ENCODE measurements at places on chromosomes 4 and X.

- DNase-seq, result no peak
These were observed 45.4 kb downstream of the PTTG2 start for GRCh38 chr4:38005637-38006036.

DNA sequence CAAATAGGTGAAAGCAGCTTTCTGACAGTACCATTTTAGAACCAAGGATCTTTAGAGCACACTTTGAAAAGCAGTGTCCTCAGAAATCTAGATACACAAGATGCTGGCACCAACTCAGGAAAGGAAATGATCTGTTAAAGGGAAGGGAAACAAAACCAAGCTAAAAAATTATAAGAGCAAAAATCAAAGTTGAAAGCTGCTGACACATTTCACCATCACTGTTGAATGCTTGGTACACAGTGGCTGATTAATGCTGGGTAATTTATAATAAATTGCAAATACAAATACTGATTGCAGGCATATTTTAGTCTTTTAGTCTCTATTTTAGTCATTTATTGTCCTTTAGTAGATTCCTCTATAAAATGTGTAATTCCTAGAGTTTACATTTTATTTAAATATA lies 1540.1 kb upstream of the PCDH10 start:
- no peak for DNase-seq

DNA sequence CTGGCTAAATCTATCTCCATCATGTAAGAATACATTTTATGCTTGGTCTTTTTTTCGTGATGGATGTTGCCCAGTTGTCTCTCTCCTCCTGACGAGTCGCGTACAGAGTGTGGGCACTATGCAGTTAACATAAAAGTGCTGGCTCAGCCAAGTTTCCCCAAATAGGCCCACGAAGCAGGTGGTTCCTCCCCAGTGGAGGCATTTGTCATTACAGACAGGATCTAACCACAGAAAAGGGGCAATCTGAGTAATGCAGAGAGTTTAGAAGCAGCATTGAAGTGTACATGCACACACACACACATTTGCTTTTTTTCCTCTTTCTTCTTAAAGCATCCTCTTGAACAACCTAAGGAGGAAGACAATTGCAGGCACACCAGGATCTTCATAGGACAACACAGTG lies 188.7 kb upstream of the VCX start:
- DNase-seq, result no peak

GRCh38 chr4:17556498-17556897 lies 20.5 kb upstream of the LAP3 start:
- DNase-seq, result no peak

DNA sequence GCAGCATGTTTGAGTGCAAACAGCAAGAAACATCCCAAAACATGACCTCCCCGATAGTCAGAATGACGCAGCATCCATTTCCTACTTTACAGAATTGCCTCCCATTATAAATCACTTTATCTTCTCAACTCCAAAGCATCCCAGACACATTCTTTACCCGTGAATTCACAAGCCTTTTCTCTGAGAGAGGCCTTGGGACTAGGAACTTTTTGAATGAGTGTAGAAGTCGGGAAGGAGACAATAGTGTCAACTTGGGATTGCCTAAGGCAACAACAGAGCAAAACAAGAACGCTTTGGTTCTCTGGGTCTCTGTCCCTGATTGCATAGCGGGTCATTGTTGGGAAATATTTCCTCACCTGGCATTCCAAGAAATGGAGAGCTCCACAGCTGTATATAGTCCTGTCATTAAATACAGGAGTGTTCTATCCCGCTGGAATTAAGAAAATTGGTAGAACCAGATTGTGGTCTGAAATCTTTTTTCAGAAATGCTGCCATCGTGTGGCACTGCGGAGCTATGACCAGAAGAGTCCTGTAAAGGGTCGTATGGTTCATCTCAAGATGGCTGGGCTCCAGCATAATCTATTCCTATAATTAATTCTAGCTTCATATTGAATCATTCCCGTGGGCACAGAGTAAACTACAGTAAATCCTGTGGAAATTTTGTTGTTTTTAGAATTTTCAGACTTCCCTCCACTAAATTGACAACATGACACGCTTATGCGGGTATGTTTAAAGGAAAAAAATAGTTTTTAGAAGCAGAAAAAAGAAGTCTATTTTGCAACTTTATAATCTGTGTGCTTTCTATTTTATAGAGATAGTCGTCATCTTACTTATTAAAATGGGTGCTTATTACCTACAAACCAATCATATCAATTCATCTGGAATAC lies 2.0 kb upstream of the SPP1 start:
- DNase-seq, result peak; percentile 46

- no peak for DNase-seq
These were observed 221.9 kb downstream of the PDGFC start for GRCh38 chr4:156749426-156750403.

GRCh38 chrX:33831211-33831610 lies 300.9 kb downstream of the FAM47A start:
- DNase-seq, result no peak

- no peak for DNase-seq
These were observed 135.5 kb downstream of the ARHGAP24 start for GRCh38 chr4:85610450-85610849.

DNA sequence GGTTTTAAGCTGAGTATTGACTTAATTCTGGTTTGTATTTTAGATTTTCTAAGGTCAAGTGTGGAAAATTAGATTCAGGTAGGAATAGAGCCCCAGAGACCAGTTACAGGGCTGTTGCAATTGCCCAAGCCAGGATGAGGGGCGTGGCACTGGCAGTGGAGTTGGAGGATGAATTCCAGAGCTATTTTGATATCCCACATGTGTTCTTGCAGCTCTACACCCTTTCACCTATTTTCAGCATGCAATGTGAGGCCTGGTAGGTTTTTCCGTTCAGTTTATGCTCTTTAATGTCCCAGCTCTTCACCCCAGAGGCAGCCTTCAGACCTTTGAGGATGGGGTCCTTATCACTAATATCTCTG lies 17.9 kb upstream of the OGT start:
- no peak for DNase-seq

GRCh38 chrX:154458116-154458953 lies at the start of gene PLXNA3:
TSS of gene PLXNA3 (plus strand) at chrX:154458281. CDS start at chrX:154460184, 1,903 bp downstream.
- peak; percentile 44 for DNase-seq

DNA sequence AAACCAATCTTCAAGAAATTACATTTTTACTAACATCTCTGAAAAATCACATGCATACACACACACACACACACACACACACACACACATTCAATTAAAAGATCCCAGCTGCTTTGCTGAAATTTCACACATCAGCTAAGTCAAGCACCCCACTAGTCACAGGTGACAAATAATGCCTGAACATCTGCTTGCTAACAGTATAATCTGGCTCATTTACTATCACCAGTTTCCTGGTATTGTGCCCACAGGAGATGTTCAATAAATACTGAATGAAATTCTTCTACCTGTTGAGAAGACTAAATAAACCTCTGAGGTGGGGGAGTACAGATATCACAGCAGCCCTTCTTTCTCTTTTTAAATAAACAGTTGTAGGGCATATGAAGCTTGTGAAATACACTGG lies 994.0 kb downstream of the ARAP2 start:
- no peak for DNase-seq

- DNase-seq, result no peak
These were observed 98.0 kb downstream of the CDS1 start for GRCh38 chr4:84680956-84681355.

- no peak for DNase-seq
These were observed 138.4 kb downstream of the PARM1 start for GRCh38 chr4:75071317-75071716.

- DNase-seq, result peak; percentile 7
These were observed 393 bp downstream of the SH3KBP1 start for GRCh38 chrX:19886883-19887531.

GRCh38 chrX:87661761-87662160 lies 144.2 kb downstream of the KLHL4 start:
- no peak for DNase-seq

DNA sequence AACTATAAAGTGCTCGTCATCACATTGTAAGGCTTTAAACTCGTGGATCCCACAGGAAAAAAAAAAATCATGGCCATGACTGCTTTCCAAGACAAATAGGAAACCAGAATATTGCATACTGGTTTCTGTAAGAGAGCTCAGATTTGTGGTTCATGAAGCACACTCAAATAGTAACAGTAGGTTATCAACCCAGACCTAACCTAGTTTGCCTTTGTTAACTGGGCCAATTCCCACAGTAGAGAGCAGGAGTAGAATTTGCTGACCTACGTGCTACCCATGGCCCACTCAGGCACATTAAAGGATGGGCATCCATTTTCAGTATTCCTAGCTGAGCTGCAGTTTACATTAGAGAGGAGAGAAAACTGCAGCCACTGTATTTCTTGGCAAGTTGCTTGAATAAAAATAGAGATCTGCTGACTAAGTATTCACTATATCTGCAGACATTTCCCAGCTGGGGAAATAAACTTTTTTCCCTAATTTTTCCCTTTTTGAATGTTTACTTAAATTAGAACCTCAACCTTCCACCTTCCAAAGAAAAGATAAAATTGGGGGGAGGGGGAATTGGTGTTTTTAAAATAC lies 218.5 kb downstream of the SPANXN3 start:
- no peak for DNase-seq

GRCh38 chrX:14591976-14592375 lies 62.6 kb downstream of the GLRA2 start:
- no peak for DNase-seq

DNA sequence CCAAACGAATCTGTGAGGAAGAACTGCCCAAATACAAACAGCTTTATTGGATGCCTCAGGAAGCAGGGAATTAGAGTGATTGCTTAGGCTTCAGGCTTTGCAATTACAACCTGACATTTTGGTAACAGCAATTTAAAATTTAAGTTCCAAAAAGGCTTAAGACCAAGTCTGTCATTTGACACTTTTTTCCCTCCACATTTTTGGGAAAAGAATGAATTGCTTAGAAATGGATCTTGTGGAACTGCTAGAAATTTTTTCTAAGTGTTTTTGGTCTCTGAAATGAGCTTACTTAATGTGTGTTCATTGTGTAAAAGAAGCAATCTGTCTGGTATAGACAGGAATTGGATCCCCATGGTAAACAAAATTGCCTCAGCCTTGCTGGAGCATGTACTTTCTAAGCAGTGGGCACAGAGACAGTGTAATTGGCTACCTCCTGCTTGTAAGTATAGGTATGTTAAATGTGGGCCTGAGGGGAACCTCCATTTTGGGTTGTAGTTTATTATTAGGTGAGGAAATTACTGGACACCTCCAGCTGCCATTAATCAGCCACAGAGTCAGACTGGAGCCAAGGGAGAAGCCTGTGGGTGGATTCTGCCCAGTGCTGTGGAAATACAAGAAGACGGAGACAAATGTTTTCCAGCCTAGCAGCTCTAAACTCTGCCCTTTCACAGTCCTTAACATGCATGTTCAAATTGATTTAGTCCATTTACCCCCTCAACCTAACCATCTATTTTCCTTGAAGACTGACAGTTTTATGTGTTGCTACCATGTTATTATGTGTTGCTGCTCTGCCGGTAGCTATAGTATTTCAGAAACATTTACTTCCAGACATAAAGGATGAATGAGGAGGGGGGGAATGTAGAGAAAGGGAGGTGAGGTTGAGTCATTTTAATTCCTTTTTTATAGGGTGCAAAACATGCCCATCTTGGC lies 473.0 kb downstream of the SPRY1 start:
- no peak for DNase-seq

DNA sequence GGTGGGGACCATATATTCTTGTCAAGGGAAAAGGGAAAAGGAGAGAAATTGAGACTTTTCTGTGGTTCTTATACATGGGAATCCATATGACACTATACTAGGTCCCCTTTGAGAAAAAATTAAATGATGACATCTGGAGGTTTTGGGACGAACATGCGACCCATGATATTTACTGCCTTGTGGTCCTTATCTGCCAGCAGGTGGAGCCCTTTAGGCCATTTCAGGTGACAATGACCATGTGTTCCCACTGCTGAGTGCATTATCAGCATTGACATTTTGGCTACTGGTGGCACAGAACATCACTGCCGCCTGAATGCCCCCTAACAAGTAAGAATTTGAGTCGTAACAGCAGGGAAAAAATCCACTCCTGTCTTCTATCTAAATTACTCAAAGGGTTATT lies 843.4 kb downstream of the FSTL5 start:
- DNase-seq, result no peak

- no peak for DNase-seq
These were observed 59.0 kb downstream of the WWC2 start for GRCh38 chr4:183158062-183158461.

All from RWPE1 (cell line).